ENCODE measurements at places on chromosomes 1 and 21.

- DNase-seq = no peak
Observed at GRCh38 chr1:86227026-86227425, 70.5 kb upstream of the COL24A1 start.

- no peak for DNase-seq
Observed at GRCh38 chr1:87878873-87879272, 550.2 kb downstream of the LMO4 start.

DNA sequence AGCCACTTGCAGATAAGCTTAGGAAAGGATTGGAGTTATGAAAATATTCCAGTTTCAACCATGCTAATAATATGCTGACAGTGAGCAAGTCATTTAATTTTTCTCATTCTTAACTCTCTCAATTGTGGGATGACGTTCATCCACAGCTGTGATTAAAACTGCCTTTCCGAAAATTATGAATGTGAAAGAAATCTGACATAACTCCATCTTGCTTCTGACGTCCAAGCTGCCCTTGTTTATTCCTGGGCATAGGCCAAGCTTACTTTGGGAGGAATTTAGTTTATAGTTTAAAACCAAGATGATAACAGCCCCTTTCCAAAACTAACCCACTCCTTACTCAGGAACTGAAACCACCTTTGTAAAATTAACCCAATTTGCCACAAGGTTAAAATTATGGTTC, 11.0 kb upstream of the RGS18 start:
- DNase-seq = no peak

GRCh38 chr1:178417858-178418257, 78.9 kb downstream of the CLEC20A start:
- no peak for DNase-seq

GRCh38 chr1:55423376-55423775, 208.2 kb upstream of the USP24 start:
- DNase-seq = no peak

GRCh38 chr1:182048562-182048961, 12.9 kb downstream of the ZNF648 start:
- no peak for DNase-seq

- DNase-seq = no peak
Observed at GRCh38 chr1:110057963-110058518, 12.4 kb downstream of the ALX3 start.

DNA sequence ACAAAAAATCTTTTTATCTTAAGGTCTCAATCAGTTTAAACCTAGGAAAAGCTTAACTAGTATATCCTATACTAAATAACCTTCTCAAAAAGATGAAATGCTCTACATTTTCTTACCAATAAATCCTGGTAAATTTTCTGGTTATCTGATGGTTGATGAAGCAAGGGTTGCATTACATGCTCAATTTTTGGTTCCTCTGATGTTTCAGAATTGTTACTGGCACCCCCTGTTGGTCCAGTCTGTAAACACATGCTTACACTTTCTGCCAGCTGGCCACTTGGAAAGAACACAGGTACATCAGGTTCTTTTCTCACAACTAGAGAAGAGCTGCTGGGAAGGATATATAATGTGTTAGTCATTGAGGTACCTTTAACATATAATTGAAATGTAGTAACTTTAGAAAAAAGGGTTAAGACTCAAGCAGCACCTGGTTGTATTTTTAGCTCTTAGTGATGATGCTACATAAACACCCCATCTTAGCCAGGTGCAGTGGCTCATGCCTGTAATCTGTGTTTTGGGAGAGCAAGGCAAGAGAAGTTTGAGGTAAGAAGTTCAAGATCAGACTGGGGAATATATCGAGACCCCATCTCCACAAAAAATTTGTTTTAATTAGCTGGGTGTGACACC, 30.9 kb upstream of the TAL1 start:
- DNase-seq = peak; percentile 83

DNA sequence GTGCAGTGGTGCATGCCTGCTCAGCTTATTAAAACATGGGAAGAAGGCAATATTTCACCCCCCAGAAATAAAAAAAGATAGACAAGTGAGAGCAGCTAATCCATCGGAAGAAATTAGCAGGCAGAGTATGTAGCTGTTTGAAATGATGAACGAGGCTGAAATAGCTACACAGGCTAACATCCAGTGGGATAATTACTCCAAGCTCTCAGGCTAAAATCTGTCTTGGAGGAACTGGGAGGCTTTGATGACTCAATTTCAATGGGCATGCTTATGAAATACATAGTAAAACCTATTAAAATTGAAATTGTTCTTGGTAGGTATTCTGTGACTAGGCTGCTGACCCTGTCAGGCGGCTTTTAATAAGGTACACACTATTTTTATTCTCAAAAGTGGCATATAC, 84.1 kb upstream of the RRP15 start:
- no peak for DNase-seq

- DNase-seq = no peak
Observed at GRCh38 chr1:204254031-204254661, 40.4 kb upstream of the GOLT1A start.
